ENCODE measurements at places on chromosomes 3 and 15. TPM values are rescaled to one million over a fixed set of nuclear protein-coding genes. Genes with fewer than 3 reads are reported as not detected.

- no peak for DNase-seq
Measured at GRCh38 chr3:16264174-16264707, 502 bp downstream of the DPH3 start.

CLDN18 gene
- total RNA-seq, result not detected

- no peak for DNase-seq
Measured at GRCh38 chr3:132253262-132253878, 63.8 kb upstream of the ACP3 start.

DNA sequence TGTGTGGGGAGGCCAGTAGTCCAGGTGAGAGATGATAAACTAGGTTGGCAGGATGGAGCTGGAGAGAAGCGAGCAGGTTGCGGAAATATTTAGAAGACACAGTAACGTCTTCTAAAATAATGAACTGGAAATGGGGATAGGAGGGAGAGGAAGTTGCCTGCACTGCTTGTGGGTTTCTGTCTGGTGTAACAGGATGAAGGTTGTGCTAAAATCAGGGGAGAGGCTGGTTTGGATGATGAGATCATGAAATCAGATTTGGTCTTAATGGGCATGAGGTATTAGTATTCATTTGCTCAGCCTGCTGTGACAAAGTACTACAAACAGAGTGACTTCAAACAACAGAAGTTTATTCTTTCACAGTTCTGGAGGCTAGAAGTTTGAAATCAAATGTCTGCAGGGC, 32.1 kb upstream of the TNFAIP8L3 start:
- no peak for DNase-seq
